ENCODE measurements at places on chromosomes 2 and 18.

- no peak for DNase-seq
These were observed 566 bp downstream of the GATA6 start for GRCh38 chr18:22169889-22170420.

DNA sequence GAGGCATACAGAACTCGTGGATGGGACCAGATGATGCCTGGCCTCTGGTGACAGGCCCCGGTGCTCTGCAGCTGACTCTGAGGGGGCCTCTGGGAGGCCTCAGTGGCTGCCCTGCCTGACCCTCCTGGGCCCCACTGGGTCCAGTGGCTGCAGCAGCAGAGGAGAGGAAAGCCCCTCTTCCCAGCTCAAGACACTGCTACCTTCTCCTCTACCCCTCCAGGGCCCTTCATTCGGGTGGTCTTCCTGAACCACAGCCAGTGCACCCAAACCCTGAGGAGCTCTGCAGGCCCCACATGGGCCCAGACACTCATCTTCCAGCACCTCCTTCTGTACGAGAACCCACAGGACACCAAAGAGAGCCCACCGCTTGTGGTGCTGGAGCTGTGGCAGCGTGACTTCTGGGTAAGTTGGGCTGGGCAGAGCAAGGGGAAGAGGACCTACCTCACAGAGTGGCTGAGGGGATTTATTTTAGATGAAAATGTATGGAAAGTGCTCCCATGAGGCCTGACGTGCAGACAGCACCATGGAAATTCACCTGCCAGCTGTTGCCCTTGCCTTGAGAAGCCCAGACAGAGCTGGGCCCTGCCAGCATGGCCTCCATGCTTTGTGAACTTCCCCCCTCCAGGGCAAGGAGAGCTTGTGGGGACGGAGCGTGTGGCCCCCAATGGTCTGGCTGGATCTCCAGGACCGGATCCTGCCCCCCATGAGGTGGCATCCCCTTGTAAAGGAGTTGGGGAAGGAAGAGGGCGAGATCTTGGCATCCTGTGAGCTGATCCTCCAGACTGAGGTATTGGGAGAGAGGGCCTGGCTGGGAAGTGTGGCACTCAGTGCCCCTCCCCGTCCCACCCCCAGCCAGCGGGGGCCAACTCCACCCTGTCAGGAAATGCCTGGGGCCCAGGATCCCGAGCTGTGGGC, 46.3 kb downstream of the LMAN2L start:
- no peak for DNase-seq

DNA sequence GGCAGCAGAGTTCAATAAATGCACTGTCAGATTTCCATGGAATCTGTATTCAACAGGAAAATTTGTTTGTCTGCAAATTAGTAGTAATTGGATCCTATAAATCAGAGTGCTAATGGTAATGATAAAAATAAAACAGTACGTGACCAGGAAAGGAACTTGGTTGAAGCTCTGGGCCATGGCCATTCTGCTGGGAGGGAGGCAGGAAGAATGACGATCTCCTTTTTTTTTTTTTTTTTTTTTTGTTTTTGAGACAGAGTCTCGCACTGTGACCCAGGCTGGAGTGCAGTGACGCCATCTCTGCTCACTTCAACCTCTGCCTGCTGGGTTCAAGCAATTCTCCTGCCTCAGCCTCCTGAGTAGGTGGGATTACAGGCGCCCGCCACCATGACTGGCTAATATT, 94.8 kb upstream of the SEC11C start:
- no peak for DNase-seq

DNA sequence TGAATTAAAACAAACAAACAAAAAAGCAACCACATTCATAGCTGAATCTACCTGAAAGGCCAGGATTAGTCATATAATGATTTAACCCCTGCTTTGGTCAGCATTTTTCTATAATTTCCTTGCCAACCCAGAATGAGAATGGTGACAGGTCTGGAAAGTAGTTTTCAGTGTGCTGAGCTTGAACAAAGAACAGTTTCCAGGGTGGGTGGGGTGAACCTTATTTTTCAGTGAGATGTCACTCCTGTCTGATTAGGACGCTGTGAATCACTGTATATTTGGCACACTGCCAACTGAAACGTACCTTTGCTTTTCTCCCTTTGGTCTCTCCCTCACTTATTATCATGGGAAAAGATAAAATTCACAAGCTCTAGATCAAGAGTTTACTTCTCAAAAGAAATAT, 35.0 kb upstream of the DSC1 start:
- DNase-seq: no peak

DNA sequence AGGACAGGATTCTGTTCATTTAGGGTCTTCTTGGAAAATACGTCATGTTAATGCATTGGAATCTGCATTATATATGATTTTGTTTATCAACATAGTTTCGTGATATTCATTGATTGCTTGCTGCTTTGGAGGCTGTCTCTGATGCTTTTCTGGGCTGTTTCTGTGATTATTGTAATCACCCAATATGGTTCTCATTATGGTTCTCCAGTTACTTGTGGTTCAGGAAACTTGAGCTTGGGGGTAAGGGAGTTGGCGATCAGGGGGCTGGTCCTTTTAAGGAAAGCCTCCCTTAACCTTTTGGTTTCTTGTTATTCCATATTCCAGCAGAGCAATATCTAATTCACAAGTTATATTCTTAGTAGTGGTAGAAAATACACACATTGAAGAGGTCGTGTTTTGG, 17.4 kb upstream of the STON1 start:
- DNase-seq: no peak

GRCh38 chr2:187504312-187504921, 49.8 kb downstream of the TFPI start:
- no peak for DNase-seq

DNA sequence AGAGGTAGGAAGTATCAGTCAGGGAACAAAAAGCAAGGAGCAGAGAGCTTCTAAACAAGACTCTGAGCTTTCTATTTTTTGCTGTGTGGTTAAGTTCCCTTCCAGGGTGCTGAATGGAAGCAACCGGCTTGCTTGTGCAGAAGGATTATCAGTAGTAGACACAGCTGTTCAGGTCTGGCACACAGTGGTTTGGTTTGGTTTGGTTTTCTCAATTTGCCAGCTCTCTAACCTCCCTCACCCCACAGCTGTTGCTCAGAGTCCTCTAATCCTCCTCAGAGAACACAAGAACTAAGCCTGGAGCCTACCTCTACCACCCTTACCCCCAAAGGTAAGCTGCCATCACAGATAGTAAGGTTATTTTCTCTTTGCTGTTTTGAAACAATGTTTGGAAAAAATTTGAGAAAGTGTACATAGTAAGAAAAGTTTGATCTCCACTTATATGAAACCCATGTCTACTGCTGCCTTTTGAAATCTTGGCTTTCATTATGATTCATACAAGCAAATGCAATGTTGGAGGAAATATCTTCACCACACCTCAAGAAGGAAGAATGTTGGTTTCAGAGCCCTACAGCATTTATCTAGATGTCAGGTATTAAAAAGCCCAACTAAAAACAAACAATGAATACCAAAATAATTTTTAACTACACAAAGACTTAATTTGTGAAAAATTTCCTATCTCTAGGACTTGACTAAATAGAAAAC, 255.3 kb downstream of the NR4A2 start:
- no peak for DNase-seq

DNA sequence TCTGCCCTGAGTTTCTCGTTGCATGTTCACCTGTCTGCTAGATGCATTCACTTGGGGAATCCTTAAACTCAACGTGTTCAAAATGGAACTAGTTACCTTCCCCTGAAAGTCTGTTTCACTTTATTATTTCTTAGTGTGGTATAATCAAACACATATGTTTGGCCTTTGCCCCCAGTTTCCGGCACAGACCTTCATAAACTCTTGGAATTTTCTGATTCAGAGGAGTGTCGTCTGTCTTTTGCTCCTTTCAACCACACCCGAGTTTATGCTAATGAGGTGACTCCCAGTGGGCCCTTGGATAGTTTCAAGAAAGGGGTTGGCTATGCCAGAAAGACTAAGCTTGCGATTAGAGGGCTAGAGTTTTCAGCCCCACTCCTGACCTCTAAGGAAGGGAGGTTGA, 198.9 kb downstream of the CDCA7 start:
- DNase-seq: no peak

DNA sequence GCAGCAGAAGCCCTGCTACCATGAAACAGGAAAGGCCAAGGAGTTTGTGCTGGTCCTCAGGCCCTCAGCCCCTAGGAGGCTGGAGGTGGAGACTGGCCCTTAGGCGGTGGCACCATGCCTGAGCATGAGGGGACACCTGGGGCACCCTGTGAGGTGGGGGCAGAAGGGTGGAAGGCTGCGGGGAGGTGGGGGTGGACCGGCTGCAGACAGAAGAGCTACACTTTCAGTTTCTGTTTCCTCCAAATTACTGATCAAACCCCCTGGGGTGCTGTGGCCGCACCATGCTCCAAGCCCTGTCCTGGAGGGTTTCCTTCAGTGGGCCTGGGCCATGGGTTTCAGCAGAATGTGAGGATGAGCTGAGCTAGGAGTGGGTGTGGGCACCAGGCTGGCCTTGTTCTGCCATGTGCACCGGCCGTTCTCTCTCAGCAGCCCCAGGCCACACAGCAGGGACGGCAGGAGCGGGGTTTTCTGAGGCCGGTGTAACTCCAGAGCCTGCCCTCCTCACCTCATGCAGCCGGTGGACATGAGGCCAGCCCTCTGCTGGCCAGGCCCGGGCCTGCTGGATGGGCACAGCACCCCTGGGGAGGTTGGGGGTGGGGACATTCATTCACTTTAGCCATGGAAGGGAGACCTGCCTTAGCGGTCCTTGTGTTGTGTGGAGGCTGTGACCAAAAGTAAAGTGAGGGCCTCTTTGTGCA, 51.5 kb downstream of the PLEKHB2 start:
- DNase-seq: no peak

DNA sequence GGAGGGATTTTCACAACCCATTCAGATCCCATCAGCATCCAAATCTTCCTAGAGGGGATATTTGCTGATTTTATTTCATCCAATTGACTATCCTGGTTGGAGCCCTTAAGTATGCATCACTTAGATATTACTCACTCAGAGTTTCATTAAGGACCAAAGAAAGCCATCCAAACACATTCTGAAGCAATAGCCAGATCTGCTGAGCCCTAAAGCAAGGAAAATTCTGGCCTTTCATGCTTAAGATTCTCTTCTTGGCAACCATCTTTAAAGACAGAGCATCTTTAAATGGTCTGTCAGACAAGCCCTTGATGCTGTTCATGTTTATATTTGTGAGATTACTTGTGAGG, 40.9 kb upstream of the C1D start:
- no peak for DNase-seq

- no peak for DNase-seq
These were observed 15.6 kb downstream of the COLEC12 start for GRCh38 chr18:484749-485464.

- DNase-seq: no peak
These were observed 53.1 kb downstream of the VIL1 start for GRCh38 chr2:218471982-218472381.

GRCh38 chr2:112201696-112202430, 53.0 kb downstream of the ZC3H8 start:
- DNase-seq: no peak

GRCh38 chr2:84388133-84388532, 70.9 kb downstream of the SUCLG1 start:
- no peak for DNase-seq

DNA sequence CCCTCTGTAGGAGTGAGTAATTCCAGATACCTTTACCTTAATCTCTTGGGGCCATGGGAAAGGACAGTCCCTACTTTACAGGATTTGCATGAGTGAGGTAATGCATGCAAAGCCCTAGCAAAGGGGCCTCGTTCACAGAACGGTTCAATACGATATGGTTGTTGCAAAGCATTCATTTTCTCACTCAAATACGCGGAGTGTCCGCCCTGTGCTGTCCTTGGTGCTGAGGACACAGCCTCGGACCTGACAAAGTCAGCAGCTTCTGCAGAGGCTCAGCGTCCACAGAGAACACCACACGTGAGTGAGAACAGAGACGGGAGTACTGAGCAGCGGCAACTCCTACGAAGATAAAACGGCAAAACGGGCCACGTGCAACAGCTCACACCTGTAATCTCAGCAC, 125.7 kb downstream of the EIPR1 start:
- DNase-seq: no peak

GRCh38 chr2:112048887-112049286, 6.2 kb upstream of the TMEM87B start:
- DNase-seq: no peak

GRCh38 chr2:238003234-238004031, 36.6 kb downstream of the UBE2F start:
- DNase-seq: no peak

DNA sequence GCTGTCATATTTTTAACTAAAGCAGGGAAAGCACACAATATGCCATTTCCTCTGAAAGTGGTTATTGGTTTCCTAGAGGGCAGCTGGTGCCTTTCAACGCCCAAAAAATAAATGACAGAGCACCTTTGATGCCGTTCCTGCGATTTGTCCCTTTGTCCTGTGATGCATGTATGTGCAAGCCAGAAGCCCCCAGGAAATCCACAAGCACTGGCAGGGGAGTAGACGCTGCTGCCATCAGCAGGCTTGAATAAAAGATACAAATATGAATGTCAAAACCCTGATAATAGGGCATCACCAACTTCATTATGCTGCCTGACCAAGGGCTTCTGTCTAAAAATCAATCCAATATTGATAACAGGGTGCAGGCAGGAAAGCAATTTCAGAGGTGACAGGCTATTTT, 246.1 kb downstream of the FBXO15 start:
- DNase-seq: no peak

DNA sequence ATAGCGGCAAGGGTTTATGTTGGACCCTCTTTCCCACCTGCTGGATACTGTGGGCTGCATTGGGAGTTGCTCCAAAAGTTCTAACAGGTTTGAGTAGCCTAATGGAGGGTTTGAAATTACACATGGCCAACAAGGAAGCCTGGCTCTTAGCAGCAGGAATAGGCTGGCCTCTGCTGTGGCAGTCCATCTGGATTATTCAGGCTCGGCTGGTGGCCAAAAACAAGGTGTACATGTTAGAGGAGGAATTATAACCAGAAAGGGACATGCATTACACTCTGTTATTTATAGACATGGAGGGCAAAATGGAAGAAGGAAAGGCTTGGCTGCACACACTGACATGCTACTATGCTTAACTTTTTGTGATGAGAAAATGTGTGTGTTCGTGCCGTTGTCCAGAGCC, 61.1 kb upstream of the NRXN1 start:
- no peak for DNase-seq

DNA sequence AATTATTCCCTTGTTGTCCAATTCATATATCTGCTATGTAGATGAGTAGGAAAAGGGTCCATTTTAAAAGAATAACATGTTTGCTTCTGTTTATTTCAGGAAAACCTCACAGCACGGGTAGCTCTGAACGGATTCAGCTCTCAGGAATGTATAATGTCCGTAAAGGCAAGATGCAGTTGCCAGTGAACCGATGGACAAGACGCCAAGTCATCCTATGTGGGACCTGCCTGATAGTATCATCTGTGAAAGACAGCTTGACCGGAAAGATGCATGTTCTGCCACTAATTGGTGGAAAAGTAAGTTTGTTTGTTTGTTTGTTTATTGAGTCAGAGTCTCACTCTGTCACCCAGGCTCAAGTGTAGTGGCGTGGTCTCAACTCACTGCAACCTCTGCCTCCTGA, 114.6 kb downstream of the PHLPP1 start:
- no peak for DNase-seq

All from stimulated activated CD4-positive, alpha-beta T cell treated with anti-CD3 and anti-CD28 coated beads, Interleukin-4, amount 100 ng/mL, for 1 hour (primary cell).